ENCODE measurements at places on chromosomes 13 and 19. TPM values are rescaled to one million over a fixed set of nuclear protein-coding genes. Genes with fewer than 3 reads are reported as not detected.

DNA sequence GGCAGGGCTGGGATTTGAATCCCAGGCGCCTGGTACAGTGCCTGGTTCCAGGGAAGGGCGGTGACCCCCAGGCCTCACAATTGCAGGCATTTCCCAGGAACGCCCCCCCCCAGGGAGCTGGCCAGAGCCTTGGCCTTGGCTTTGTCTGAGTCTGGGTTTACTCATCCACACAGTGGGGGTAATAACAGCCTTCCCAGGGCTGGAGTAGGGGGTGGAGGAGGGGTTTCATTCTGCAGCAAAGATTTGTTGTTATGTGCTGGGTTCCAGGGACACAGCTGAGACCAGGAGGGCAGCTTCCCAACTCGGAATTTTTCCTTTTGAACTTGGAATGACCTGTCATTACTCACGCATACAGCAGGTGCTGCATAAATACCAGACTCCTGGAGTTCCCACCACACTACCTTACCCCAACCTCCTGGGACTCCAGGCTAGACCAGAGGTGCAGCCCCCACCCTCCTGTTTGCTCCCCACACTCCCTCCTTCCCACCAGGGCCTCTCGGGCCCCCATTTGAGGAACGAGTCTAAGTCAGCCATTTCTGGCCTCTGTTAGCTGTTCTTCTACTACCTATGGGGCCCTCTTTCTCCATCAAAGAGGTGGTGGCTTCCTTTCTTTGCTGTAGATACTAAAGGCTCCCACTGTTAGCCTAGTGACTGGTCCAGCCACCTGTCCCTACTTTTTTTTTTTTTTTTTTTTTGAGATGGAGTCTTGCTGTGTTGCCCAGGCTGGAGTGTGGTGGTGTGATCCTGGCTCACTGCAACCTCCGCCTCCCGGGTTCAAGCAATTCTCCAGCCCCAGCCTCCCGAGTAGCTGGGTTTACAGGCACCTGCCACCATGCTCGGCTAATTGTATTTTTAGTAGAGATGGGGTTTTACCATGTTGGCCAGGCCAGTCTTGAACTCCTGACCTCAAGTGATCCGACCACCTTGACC lies 1.6 kb upstream of the ADAMTS10 start:
- no peak for DNase-seq

GRCh38 chr19:10552510-10553053 lies 8.9 kb downstream of the ATG4D start:
- DNase-seq: no peak

GRCh38 chr19:13974073-13974472 lies 21.8 kb downstream of the DCAF15 start:
- DNase-seq: peak; percentile 76

The UBE2L5 gene
- not detected for polyA plus RNA-seq

- DNase-seq: no peak
Observed at GRCh38 chr13:98143601-98144026, 720 bp downstream of the FARP1 start.

The F2RL3 gene
- polyA plus RNA-seq: not detected

The ACER1 gene
- 0.06 TPM for polyA plus RNA-seq

The CEACAM21 gene
- polyA plus RNA-seq: not detected

The DDX49 gene
- polyA plus RNA-seq: 55.3 TPM

DNA sequence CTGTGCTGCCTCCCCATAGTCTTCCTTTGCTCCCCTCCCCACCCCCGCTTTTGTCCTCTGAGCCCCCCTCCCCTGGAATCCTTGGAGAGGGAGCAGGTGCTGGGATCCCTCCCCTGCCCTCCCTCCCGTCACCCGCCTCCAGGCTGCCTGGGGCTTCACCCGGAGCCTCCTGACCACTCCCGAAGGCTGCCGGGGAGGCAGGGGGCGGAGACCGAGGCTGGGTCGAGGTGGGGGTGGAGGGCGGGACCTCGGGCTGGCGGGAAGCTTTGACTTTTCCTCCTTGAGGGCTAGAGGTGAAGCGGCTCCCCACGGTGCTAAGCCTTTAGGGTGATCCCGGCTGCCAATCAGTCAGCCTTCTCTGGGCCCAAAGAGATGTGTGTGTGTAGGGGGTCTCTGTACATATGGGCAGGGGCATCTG lies 1.5 kb downstream of the KMT5C start:
- no peak for DNase-seq

DNA sequence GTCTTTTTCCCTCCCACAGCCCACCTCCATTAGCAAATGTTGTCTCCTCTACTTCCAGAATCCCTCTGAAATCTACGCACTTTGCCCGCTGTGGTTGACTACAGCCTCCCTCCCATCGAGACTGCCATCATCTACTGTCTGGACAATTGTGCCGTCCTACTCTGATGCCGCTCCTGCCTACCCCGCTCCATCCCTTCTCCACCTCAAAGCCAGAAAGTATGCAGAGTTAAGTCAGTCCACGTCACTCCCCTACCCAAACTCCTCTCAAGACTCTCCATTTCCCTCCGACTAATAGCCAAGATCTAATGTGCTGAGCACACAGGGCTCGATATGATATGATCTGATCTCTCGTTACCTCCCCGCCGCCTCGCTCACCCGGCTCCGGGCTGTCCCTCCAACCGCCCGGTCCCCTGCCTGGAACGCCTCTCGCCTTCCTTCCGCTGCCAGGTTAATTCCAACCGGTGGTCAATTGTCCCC lies 556 bp downstream of the CACTIN start:
- no peak for DNase-seq

GRCh38 chr19:58450856-58451357 lies 515 bp upstream of the ZNF324B start:
- no peak for DNase-seq

DNA sequence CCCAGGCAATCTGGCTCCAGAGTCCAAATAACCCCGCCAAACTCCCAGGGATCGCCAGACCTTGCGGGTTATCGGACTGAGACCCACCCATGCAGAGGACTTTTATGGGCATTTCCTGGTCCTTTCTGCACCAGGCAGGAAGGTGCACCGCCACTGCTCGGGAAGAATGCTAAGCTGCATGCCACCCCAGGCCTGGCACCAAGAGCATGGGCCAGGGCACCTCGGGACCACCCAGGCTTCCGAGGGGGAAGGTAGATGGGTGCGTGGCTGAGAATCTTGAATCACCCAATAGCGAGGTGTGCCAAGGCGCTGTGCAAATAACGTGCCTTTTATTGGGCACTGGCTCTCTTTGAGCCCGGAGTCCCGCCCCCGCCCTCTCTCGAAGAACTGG lies 422 bp upstream of the ZNF575 start:
- no peak for DNase-seq

The N4BP2L1 gene
- 0.33 TPM for polyA plus RNA-seq

The RASIP1 gene
- 16.0 TPM for polyA plus RNA-seq

- DNase-seq: no peak
Observed at GRCh38 chr19:4513248-4513647, 5.0 kb downstream of the PLIN4 start.

DNA sequence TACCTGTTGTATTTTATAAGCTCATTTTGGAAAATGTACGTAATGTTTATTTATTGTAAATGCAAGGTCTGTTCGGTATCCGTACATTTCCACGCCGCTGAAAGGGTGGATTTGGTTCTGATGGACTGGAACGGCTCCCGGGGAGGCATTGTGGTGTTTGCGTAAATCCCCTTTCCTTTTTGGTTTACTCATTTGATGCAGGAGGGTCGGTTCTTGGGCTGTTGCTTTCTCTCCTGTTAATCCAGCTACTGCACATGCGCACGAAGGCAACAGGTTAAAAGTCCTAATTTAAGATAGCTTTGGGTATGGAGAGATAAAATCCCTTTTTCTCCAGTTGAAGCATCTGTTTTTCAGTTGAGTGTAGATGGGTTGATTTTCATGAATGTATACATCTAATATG lies 224.4 kb downstream of the TM9SF2 start:
- no peak for DNase-seq

The PSG2 gene
- not detected for polyA plus RNA-seq

- no peak for DNase-seq
Observed at GRCh38 chr19:4431296-4431695, 26.3 kb downstream of the UBXN6 start.

GRCh38 chr13:24274452-24275021 lies 34.8 kb upstream of the C1QTNF9 start:
- DNase-seq: no peak

- no peak for DNase-seq
Observed at GRCh38 chr13:31910633-31911032, 120.9 kb upstream of the FRY start.

The LGI4 gene
- not detected for polyA plus RNA-seq

All from foreskin keratinocyte (primary cell).